ENCODE measurements at places on chromosomes 5 and 9. TPM values are rescaled to one million over a fixed set of nuclear protein-coding genes. Genes with fewer than 3 reads are reported as not detected.

DNA sequence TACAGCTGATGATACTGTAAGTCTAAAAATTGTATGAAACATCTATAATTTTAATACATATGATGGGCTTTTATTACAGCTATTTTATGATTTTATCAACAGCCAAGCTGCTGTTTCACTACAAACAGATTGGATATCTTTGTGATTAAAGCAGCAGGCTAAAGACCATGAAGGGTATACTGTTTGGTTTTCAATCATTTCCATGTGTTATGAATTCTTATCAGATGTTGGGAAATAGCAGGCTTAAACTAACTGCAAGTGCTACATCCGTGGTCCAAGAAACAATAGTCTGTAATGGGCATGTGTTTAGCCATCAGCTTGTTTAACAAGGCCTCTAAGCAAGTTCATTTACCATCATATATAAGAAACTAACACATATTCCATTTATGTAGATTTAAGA is 107.5 kb downstream of the CWC27 start:
- DNase-seq = no peak

- no peak for DNase-seq
Measured at GRCh38 chr9:133430244-133430643, 8.1 kb downstream of the ADAMTS13 start.

DNA sequence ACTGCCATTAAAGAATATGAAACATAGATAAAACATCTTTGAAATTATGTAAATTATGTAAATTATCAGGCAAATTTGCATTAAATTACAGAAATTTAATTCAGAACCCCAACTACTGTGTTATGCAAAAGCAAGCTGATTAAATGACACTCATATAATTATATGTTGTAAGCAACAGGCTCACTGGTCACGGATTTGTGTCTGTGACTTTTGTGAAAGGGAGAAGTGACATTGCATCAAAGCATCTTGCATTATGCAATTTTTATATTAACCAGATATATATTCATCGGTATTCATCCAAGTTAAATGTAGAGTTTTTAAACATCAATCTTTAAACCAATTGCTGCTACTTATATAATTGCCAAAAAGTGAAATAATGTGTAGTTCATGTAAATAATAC is 13.0 kb upstream of the GLIPR2 start:
- DNase-seq = no peak

- peak; percentile 49 for DNase-seq
Measured at GRCh38 chr5:79020861-79021561, 35.9 kb upstream of the ARSB start.

DNA sequence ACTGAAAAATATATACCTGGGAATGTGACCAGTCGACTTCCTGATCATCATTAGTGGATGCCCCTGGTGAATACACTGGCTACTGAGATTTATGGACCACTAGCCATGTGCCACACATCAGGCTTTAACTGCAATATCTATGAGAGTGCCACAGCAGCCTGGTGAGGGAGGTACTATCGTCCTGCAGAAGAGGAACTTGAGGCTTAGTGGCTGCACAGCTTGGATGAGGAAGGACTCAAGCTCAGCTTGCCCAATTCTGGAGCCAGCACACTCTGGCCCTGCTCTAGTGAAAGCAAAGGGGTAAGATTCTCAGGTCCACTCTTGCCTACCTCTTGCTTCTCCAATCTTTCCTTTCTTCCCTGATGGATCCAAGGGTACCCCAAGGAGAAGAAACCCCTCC is 129.3 kb downstream of the ENTREP1 start:
- DNase-seq = no peak

DNA sequence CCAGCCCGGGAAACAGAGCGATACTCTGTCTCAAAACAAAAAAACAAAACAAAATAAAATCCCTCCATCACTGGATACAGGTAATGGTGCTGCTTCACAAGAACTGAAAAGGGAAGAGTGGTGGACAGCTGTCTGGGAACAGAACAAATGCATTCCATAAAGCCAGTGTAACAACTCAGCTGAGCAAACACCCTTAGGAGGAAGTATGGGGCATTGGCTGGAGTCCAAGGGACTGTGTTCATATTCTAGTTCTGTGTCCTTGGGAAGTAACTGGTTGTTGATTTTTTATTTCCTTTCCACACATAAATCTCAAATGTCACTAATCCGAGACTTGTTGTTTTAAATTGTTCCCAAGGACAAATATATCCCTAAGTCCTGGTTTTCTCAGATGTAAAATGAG is 38.3 kb downstream of the HTR1A start:
- peak; percentile 80 for DNase-seq

GRCh38 chr5:149448831-149449714 is 70.0 kb upstream of the IL17B start:
- DNase-seq = peak; percentile 63

DNA sequence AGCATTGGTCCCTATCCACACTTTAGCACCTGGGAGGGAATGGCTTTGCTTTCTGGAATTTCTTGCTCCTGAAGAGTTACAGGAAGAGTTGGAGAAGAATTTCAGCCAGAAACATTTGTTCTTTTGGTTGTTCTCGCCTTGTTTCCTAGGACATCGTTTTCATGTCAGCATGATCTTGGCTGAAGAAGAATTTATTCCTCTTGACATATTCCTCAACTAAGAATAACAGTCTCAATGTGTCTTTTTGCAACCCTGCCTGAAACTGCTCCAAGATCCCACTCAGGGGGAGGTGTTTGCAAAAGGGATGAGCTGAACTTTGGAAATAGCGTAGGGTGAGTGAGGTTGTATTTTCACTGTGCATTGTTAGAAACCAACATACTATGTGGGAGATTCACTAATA is 26.1 kb downstream of the MAMDC2 start:
- DNase-seq = no peak

DNA sequence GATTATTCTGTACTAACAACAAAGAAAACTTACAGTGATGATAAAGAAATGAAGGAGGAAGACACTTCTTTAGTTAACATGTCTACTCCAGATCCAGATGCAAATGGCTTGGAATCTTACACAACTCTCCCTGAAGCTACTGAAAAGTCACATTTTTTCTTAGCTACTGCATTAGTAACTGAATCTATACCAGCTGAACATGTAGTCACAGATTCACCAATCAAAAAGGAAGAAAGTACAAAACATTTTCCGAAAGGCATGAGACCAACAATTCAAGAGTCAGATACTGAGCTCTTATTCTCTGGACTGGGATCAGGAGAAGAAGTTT is 67.9 kb downstream of the VCAN start:
- no peak for DNase-seq

GRCh38 chr5:144093868-144094267 is 76.6 kb downstream of the YIPF5 start:
- no peak for DNase-seq

CDH9 gene
- not detected for total RNA-seq

SHOC1 gene
- not detected for total RNA-seq

OR1Q1 gene
- total RNA-seq = not detected
